A549 treated with DMSO at 1 μM for 4 hours (cell line): ENCODE measurements at places on chromosomes 12 and 14. TPM values are rescaled to one million over a fixed set of nuclear protein-coding genes. Genes with fewer than 3 reads are reported as not detected.

The GALNT6 gene
- total RNA-seq: 3.1 to 4.7 TPM (median 4.3 TPM) in 5 replicates

The NID2 gene
- total RNA-seq: 15.1 to 22.0 TPM (median 19.6 TPM) in 5 replicates

The IL31 gene
- total RNA-seq: not detected in 5 replicates

The PHETA1 gene
- total RNA-seq: 6.9 to 9.5 TPM (median 7.4 TPM) in 5 replicates

The ACOT6 gene
- not detected in 5 replicates for total RNA-seq

The KIF26A gene
- 1.8 to 4.3 TPM (median 3.1 TPM) in 5 replicates for total RNA-seq

The DCN gene
- not detected in 5 replicates for total RNA-seq

The RDH5 gene
- total RNA-seq: 2.3 to 3.2 TPM (median 2.5 TPM) in 5 replicates

The NYNRIN gene
- total RNA-seq: 0.19 to 0.40 TPM (median 0.20 TPM) in 5 replicates

The ANKRD33 gene
- 0.05 to 0.06 TPM in 2 of 5 replicates, not detected in the others for total RNA-seq

The APOF gene
- not detected in 5 replicates for total RNA-seq

The RAD9B gene
- total RNA-seq: 0.08 to 0.46 TPM (median 0.20 TPM) in 5 replicates

The RGS6 gene
- not detected in 5 replicates for total RNA-seq
